ENCODE measurements at places on chromosomes 11 and 22.

GRCh38 chr11:33773404-33773986 lies 825 bp downstream of the FBXO3 start:
- DNase-seq = no peak

DNA sequence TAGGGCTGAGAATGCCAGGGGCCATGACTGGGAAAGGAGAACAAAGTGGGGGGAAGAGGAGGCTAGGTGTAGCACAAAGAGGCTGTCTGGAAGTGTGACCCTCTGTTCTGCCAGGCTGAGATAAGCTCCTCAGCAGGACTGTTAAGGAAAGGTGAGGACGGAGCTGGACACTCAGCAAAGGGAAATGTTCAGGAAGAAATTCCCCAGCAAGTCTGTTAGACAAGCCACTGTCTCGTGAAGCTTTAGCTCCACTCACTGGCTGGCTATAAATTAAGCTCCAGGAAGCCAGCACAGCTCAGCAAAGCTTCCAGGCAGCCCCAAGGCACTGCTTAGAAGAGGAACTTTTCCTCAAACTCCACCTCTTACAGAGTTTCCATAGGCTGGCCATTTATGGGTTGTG lies 181.2 kb upstream of the API5 start:
- no peak for DNase-seq

- DNase-seq = no peak
Observed at GRCh38 chr22:20412474-20413216, 18.7 kb downstream of the ZNF74 start.

GRCh38 chr22:46010207-46010867 lies 33.4 kb upstream of the WNT7B start:
- DNase-seq = no peak

DNA sequence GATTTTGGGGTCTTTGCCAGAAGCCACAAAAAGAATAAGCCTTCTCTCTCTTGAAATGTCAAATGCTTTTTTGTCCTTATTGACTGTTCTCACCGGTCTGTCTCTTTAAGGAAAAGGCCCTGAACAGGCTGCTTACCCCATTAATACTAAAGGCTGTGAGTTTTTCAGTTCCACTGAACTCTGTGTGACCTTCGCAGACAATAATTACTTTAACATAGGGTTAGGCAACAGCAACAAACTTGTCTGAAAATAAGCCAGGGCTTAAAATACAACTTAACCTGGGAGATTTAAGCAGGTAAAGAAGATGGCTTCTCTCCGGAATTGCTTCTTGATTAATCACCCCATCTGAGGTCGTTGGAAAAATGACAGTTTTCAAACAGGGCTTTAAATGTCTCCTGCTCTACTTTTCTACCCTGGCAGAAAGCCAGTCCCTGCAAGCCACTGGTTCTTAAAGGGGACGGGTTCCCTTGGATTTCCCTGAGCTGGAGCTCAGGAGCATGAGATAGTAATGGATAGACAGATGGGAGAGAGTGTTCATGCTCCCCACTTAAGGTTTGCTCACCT lies 69.4 kb downstream of the ARL14EP start:
- DNase-seq = no peak

GRCh38 chr11:77086521-77087472 lies 15.8 kb upstream of the OMP start:
- no peak for DNase-seq

GRCh38 chr22:36409911-36410756 lies 22.4 kb upstream of the MYH9 start:
- peak; percentile 55 for DNase-seq

DNA sequence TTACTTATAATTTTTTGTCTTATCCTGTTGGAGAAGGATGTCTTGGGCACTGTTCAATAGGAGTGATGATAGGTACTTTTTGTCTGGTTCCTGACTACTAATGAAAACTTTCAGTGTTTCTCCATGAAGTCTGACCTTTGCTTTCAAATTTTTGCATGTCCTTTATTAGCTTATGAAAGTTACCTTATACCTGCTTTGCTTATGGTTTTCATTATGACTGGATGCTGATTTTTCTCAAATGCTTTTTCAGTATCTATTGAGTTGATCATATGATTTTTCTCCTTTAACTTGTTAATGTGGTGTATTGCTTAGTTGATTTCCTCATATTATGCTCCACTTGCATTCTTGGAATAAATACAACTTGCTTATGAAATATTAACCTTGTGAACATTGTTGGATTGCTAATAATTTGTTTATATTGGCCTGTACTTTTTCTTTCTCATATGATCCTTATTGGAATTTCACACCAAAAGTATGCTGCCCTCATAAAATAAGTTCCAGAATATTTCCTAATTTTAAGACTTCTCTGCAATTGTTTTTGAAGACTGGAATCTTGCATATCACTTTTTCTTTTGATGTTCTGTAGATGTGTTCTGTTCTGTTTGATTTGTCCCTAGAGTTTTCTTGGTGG lies 85.0 kb upstream of the SC5D start:
- DNase-seq = no peak

DNA sequence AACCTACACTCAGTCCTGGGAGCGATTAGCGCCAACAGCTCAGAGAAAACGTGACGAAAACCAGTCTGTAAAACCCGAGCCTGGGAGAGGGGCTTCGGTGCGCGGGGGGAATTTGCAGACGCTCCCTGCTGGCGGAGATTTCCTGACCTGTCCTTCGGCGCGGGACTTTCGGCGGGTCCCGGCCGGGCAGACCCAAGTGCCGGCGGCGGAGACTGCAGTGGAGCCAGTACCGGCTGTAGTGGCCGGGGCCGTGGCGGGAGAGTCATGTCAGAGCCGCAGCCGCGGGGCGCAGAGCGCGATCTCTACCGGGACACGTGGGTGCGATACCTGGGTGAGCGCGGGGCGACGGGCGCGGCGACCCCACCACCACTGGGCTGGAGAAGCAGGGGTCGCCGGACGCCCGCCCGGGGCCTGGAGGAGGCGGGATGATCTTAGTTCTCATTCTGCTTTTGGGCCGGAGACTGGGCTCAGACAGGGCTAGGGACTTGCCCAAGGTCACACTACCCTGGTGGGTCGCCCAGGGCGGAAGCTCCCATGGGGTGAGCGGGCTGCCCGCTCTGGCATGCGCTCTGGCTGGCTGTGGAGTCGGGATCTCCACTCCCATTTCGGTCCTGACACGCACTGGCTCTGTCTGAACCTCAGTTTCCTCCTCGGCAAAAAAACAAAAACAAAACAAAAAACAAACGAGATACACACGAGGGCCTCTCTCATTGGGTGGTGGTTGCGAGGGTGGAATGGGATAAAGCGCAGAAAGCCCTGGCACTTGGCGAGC lies at the start of gene MTFP1:
Gene MTFP1 (plus strand): TSS at position 153 of the 772 bp plus-strand sequence. CDS start 112 bp downstream, at position 265.
- DNase-seq = no peak

DNA sequence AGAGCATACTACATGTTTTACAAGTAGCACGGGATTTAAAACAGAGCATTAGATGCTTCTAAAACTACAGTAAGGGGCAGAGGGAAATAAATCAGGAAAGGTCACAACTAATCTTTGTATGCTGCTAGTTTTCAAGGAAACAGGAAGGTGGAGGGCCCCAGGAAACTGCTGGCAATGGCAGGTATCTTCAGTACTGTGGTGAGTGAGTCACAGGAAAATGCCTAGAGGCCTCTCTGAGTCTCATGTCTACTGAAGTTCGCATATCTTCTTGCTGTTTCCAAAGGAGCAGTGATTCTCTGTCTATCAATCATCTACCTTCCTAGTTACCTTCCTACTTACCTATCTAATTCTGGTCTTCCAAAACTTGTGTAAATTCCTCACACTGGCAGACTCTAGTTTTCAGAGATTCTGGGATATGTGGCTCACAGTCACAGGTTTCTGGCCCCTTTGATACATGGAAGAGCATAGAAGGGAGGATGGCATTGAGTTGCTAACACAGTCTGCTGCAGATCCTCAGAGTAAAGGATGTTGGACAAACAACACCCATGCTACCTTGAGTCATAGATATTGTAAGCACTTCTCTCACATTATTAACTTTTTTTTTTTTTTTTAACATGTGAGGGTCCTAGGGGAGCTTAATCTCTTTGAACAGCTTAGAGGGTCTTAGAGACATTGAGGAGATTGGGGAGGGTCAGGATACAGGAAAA lies 58.8 kb upstream of the SYN3 start:
- no peak for DNase-seq

- no peak for DNase-seq
Observed at GRCh38 chr11:67354075-67355022, 1.0 kb upstream of the POLD4 start.

DNA sequence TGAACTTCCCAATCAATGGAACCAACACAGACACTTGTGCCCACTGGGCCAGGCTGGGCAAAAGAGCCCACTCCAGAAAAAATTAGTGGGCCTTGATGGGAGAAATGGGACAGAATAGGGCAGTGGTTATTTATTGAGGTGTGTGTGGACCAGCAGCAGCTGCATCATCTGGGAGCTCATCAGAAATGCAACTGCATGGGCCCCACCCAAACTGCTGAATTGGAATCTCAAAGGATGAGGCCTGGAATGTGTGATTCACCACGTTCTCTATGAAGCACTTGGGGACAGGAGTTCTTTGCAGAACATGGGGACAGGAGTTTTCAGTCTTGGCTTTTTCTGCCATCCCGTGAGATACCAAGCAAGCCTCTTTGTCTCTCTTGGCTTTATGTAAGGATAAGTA lies 255.6 kb upstream of the PLET1 start:
- no peak for DNase-seq

- DNase-seq = no peak
Observed at GRCh38 chr11:134049303-134049702, 19.6 kb upstream of the JAM3 start.

DNA sequence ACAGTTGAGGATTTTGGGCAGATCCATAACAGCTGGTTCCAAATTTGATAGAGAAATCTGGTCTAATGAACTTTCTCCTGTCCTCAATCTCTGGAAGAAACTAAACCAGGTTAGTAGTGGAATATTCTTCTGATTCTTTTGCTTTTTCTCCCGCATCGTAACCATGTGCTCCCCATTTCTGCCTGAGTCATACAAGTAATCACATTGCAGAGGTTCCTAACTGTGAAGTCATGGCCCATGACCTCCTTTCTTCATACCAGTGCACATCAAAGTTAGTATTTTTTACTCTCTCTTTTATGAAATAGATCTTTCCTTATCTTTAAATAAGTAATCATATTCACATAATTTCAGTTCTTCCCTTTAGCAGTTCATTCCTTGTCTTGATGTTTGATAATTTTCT lies 249.0 kb downstream of the DYNC2H1 start:
- DNase-seq = no peak

All from activated CD4-positive, CD25-positive, alpha-beta regulatory T cell (primary cell).